ENCODE measurements at places on chromosomes 5 and 9.

DNA sequence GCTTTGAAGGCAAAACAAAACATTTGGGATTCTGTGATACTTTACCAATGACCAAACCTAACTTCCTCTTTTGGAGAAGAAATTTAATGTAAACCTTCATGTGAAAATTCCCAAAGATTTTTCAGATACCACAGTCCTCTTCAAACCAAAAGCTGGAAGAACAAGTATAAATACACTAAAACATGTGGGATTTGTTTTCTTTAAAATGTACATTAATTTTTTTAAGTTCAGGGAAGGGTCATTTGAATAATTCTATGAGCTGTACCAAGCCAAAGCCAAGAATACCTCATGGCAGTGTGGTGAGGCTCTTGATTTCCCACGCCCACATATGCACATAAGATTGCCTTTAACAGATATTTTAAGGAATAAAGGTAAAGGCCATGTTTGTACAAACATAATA, 28.4 kb upstream of the ITGA1 start:
- DNase-seq: no peak

DNA sequence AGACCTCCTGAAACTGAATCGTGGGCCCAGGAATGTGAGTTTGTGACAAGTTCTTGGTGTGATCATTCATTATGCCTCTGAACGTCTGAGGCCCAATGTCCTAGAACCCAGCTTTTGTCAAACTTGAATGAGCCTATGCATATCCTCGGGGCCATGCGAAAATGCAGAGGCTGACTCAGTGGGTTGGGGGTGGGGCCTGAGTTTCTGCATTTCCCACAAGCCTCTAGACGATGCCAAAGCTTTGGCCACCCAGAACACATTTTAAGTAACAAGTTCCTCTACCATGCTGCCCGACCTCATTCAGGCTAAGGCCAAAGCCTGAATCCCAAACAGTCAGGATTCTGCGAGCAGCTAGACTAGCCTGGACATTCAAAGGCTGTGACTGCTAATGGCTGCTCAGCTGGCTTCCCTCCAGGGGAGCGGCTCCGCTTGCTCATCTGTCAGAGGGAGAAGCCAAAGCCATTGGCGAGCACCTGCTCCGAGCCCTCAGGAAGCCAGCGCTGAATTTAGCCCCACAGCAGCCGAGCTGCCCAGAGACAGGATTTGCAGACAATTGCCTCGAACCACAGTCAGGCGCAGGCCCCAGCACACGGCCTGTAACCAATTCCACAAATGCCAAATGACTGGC, 177.5 kb downstream of the ZDHHC21 start:
- peak; percentile 19 for DNase-seq

- no peak for DNase-seq
Measured at GRCh38 chr5:37789991-37790390, 49.9 kb downstream of the GDNF start.

- no peak for DNase-seq
Measured at GRCh38 chr9:111661802-111662521, 557 bp downstream of the GNG10 start.

DNA sequence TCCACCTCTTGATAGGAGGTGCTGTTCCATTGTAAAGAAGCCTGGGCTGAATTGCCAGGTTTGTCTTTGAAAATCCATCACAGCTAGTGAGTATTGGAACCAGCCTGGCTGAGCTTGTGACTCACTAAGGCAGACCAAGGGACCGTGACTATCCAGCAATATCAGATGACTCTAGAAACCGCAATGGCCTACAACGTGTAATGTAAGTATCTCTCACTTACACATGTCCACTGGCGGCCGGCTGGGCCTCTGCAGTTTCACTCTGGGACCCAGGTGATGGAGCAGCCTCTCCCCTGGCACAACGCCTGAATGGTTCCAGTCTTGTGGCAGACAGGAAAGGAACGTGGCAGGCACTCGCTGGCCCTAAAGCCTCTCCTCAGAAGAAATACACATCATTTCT, 3.1 kb upstream of the HRH2 start:
- DNase-seq: peak; percentile 15

DNA sequence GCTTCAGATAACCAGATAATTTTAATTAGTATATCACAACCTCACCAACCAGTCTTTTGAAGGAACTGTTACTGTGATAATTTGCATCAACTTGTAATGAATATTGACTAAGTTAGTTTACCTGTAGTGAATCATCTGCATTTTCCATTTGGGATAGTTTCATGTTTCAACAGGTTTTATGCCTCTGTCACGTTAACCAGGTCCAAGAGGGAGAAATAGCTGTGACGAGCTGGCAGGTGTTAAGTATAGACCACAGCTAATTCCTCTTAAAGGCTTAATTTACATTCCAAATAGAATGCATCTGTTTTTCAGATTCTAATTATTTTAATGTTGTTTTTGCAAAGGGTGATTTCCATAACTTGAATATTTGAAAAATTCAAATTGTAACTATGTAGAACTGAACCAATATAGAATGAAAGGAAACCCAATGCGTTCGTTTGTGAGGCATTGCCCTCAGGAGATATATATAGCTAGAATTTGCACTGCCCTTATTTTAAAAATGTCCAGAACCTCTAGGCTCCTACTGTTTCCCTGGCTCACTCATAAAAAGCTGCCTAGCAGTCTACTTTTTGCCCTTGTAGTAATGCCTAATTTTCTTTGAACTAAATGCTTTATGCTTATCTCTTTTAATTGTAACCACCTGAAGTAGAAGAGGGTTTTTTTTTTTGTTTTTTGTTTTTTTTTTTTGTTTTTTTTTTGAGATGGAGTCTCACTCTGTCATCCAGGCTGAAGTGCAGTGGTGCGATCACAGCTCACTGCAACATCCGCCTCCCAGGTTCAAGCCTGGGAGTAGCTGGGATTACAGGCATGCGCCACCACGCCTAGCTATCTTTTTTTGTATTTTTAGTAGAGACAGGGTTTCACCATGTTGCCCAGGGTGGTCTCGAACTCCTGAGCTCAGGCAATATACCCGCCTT, 270.5 kb downstream of the SMARCA2 start:
- no peak for DNase-seq

DNA sequence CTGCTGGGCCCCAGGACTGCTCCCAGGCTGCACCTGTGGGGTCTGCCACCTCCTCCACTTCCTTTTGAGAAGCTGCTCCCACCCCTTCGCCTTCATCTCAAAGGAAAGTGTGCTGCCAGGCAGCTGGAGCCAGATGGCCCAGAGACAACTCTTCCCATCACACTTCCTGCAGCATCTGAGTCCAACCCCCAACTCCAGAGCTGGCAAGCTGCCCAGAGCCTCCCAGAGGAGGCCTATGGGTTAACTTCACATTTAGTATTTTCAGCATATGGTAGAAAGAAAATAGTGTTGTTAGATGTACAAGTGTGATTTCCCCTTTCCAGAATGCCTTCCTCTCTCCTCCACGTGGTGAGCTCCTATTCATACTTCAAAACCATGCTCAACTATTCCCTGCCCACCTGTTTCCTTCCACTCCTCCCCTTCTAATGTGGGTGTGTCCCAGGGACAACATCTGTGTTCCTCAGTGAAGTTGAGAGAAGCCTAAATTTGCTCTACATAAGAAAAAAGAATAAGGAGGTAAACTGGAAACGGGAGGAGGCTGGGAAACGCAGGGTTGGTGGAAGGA, 38.6 kb upstream of the KCNMB1 start:
- no peak for DNase-seq

- DNase-seq: no peak
Measured at GRCh38 chr5:32298059-32298415, 14.7 kb downstream of the MTMR12 start.

DNA sequence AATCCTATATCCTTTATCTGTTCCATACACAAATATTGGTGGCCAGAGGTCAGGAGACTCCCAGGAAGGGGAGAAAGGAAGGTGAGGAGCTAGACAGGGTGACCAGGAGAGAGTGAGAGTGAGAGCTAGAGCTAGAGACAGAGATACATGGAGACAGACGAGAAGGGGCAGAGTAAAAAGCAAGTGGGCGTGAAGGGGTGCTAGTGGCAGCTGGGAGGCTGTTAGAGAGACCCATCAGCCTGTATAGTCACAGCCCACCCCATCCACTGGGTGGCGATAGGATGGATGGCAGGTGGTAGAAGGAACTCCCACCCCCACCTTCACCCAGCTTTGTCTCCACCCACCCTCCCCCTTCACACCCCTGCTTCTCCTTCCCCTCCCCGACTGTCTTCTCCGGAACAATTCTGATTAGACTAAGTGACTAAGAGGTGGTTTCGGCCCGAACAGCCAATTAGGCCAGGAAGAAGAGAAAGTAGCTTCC, 32.8 kb downstream of the PCDH1 start:
- no peak for DNase-seq
